Stimulated activated CD4-positive, alpha-beta T cell treated with anti-CD3 and anti-CD28 coated beads, Interleukin-15, amount 100 ng/mL, for 48 hours (primary cell): ENCODE measurements at places on chromosomes 1 and 21.

GRCh38 chr1:175155473-175155856 lies 37.1 kb downstream of the KIAA0040 start:
- no peak for DNase-seq

DNA sequence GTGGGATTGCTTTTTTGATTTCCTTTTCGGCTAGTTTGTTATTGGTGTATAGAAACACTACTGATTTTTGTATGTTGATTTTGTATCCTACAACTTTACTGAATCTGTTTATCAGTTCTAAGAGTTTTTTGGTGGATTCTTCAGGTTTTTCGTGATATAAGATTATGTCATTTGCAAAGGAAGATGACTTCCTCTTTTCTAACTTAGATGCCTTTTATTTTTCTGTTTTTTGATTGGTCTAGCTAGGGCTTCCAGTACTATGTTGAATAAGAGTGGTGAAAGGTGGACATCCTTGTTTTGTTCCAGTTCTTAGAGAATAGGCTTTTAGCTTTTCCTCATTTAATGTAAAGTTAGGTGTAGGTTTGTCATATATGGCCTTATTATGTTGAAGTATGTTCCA lies 13.1 kb upstream of the NHLH2 start:
- no peak for DNase-seq

GRCh38 chr1:30190511-30191153 lies 532.8 kb downstream of the MATN1 start:
- DNase-seq, result no peak

GRCh38 chr21:30964283-30964682 lies 74.0 kb downstream of the KRTAP19-8 start:
- DNase-seq, result no peak

DNA sequence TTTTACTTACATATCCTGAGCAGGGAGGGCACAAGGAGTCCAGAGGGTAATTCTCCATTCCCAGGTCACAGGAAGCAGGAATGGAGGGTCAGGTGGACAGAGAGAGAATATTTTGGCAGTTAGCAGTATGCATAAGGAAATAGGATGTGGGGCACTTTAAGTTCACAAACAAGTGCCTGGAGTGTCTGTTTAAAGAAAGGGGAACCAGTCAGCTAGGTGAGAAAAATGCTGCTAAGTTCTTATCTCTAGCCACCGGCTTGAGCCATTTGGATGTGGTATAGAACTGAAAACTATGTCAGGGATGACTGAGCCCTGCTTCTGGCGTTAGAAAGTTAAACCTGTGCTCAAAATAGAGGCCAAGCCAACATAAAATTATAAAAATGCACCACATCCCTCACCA lies 739.7 kb upstream of the NCAM2 start:
- no peak for DNase-seq

DNA sequence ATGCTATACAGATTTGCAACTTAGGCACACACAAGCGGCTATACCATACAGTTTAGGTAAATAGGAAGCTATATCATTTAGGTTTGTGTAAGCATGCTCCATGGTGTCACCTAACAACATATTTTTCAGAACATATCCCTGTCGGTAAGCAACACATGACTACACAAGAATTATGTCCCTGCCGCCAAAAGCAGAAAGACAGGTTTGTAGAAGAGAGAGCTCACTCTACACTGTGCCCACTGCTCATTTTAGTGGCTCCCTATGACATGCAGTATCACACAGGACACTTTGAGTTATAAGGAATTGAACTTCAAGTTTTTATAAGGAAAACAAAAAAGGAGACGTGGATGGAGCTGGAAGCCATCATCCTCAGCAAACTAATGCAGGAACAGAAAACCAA lies 132.5 kb upstream of the KAZN start:
- DNase-seq, result no peak

GRCh38 chr1:77948841-77949424 lies 29.9 kb downstream of the FUBP1 start:
- no peak for DNase-seq

DNA sequence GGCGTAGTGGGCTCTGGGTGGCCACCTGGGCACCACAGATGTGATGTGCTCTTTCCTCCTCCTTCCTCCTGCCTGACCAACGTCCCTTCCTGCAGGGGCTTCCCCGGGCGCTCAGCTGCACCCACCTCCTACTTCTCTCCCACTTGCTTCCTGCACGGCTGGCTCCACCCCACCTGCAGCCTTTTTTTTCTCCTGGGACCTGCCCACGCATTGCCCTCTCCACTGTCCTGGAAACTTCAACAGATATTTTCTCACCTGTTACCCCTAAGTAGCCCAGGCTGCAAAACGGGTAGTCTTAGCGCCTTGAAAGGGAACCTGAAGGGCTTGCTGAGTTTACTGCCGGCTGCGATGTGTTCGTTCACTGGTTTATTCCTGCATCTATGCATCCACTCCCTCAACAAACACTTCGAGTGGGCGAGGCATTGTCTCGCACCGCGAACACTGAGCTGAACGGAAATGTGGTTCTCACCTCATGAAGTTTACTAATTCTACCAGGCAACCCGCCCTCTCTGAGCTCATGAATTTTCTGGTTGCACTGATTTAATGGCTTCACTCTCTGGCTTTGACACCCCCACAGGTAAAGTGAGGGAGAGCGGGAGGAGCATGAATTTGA lies 23.6 kb downstream of the ZBTB18 start:
- DNase-seq, result peak; percentile 4

DNA sequence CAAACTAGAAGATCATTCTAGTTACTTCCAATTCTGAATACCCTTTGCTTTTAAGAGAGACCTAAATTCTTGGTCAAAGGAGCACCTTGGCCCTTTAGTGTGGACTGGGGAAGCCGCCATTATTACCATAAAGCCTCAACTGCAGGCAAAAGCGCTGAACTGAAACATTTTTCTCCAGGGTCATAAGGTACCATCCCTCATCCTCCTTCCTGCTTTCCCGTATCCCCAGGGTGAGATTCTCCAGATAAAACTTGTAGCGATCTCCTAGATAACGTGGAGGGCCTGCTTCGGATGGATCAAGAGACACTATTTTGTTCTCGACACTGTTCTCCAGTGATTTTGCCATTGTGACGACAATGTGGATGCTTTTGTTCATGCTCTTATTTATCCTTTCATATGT lies 9.8 kb downstream of the SLAMF1 start:
- no peak for DNase-seq
